ENCODE measurements at places on chromosomes 6 and 20.

DNA sequence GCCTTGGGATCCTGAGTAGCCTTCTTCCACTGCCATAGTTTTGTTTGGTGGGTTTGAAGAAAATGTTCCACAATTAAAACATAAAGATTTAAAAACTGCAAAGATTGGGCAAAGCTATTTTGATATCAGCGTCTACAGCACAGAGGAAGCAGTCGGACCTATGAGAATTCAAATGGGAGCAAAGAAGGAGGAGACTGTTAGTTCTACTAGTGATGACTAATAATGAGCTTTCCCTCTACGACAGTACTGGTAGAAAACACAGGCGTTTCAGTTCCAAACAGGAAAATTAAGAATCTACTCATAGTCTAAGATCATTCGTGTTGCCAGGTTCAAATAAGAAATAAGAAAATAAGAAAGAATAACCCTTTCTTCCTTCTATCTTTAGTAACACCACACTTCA, 121.2 kb downstream of the INSM1 start:
- no peak for DNase-seq

- DNase-seq = no peak
These were observed 32.6 kb downstream of the AIG1 start for GRCh38 chr6:143093290-143093689.

GRCh38 chr20:57980506-57980905, 247.9 kb downstream of the ANKRD60 start:
- DNase-seq = no peak

- DNase-seq = no peak
These were observed 185.8 kb upstream of the MAN1A1 start for GRCh38 chr6:119535332-119535731.

GRCh38 chr20:39036851-39037250, 74.7 kb downstream of the DHX35 start:
- no peak for DNase-seq

GRCh38 chr20:62918147-62918546, 8.2 kb downstream of the DIDO1 start:
- DNase-seq = no peak

DNA sequence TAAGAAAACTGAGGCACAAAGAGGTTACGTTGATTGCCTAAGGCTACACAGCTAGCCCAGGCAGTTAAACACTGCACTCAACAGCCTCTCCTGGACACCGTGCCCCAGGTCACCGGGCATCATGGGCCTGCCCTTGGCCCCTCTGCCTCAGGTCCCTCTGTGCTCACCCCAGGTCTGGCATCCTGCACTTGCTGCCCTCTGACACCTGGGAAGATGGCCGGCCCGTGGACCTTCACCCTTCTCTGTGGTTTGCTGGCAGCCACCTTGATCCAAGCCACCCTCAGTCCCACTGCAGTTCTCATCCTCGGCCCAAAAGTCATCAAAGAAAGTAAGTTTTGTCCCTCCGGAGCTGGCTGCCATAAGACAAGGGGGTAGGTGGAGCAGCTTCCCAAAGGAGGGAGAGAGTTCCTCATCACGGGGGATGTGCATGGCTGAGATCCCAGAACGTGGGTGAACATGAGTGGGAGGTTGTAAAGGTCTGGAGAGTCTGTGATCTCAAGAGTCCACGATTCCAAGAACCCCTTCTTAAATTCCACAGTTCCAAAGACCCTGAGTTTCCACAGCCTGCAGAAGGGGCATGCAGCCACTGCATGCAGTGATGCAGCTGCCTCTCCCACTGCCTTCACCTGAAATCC, 3.0 kb downstream of the BPIFB1 start:
- no peak for DNase-seq

GRCh38 chr6:160832422-160832821, 130.4 kb downstream of the PLG start:
- no peak for DNase-seq

GRCh38 chr6:159726918-159727716, at the start of gene WTAP:
TSS of gene WTAP (plus strand) at chr6:159727506. CDS start at chr6:159736266, 8,760 bp downstream.
- DNase-seq = peak; percentile 94

DNA sequence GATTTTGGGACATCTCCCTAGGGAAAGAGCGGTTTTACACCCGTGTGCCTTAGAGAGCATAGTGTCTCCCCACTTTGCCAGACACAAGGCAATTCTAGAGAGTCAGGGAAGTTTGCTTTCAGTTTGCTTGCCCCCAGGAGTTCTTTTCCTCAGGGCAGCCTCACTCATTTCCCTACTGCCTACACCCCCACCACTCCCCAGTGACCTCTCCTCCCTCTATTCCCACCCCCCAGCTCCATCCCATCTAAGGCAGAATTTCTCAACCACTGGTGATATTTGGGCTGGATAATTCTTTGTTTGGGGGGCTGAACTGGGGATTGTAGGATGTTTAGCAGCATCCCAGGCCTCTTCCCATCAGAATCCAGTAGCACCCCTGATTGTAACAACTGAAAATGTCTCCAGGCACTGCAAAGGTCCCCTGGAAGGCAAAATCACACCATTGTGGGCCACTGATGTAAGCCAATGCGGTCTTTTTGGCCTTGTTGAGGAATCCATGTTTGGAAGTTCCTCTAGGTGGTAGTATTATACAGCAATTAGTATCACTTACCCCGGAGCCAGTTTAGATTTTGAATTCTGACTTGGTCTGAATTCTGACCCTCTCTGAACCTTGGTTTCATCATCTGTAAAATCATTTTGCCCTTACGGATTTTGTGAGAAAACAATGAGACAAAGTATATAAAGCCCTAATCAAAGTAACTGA, 1.3 kb downstream of the EPPIN start:
- DNase-seq = peak; percentile 6

DNA sequence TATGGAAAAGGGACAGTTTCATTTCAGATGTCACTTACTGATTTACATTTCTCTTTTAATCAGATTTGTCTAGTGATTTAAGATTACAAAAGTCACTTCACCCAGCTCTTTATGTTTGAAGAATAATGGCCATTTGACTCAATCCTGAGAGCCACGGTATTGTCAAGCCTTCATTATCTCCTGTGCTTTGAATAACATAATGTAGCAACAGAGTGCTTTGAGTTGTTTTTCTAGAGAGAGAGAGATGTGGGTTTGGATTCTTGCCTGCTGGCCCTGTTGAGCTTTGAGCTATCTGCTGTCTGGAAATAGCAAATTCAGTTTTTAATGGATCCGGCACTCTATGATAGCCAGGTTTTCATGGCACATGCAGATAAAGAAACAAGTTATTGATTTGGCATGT, 478.4 kb upstream of the SOX4 start:
- DNase-seq = no peak

- no peak for DNase-seq
These were observed 1.6 kb downstream of the MAP3K5 start for GRCh38 chr6:136790411-136791295.

GRCh38 chr20:24437196-24438082, 32.0 kb upstream of the SYNDIG1 start:
- DNase-seq = peak; percentile 38

GRCh38 chr6:79796197-79796596, 151.2 kb downstream of the ELOVL4 start:
- DNase-seq = no peak

DNA sequence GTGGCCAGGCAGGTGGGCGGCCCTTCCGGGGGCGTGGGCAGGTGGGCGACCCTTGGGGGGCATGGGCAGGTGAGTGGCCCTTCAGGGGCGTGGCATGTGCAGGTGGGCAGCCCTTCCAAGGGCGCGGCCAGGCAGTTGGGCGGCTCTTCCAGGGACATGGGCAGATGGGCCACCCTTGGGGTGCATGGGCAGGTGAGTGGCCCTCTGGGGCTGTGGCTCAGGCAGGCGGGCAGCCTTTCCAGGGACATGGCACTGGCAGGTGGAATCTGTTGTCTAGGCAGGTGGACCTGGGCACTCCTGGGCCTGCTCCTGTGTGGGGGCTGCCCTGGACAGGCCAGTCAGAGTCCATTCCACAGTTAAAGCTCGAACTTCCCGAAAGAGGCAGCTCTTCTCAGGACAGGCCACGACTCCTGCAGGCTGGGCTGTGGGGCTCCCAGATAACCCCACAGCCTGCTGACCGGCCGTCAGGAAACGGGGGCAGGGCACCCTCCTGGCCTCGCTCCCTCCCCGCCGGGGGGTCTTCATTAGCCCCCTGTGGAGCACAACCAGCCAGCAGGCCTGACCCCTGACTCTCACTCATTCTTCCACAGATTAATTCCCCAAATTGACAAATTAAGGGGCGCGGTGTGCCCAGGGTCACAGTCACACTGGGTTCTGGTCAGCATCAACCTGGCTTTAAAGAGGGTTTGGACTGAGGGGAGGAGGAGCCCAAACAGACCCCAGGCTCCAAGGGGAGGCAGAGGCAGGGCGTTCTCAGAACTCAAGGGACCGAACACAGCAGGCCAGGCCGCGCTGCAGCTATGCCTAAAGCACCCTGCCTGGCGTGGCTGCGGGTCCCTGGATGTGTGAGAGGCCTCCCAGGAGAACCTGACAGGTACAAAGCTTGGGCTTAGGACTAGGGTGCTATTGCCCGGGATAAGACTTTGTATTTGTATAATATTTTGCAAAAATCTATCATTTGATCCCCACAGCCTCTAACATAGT, 130.0 kb downstream of the DLL1 start:
- DNase-seq = no peak

DNA sequence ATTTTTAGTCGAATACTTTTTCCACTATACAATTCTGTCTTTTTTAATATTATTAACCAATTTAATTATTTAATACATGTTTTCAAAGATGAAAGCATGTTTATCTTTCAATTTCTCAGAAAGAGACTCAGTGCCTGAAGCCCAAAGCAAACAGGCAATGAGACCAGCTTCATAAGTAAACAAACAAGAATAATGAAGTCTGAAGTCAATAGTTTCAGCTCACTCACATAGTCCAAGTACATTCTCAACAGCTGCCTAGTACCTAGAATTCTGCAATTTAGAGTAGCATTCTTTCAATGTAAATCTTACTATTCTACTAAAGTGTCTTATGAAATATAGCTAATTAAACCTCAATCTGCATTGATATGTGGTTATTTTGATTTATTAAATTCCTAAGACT, 626.5 kb upstream of the NRSN1 start:
- DNase-seq = no peak

DNA sequence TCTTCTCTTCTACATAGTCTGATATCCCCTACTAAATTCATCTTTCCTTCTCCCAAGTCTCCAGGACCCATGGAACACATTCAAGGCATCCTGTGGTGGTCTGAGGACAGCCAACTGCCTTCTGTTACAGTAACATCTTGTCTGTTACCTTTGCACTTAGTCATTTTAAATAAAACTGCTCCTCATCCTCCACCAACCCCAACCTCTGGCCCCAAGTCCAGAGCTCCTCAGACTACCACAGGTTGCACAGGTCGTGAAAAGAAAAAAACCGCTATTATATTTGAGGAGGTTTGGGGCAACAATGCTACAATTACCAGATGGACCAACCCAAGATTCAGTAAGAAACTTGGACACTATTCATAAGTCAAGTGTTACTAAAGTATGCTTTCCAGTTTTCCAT, 49.9 kb downstream of the MAN1A1 start:
- no peak for DNase-seq

GRCh38 chr20:41408986-41409385, 42.4 kb upstream of the EMILIN3 start:
- peak; percentile 63 for DNase-seq

GRCh38 chr6:109526905-109527628, 44.0 kb upstream of the ZBTB24 start:
- peak; percentile 61 for DNase-seq

GRCh38 chr6:13027207-13027606, 301.1 kb downstream of the TBC1D7 start:
- no peak for DNase-seq

DNA sequence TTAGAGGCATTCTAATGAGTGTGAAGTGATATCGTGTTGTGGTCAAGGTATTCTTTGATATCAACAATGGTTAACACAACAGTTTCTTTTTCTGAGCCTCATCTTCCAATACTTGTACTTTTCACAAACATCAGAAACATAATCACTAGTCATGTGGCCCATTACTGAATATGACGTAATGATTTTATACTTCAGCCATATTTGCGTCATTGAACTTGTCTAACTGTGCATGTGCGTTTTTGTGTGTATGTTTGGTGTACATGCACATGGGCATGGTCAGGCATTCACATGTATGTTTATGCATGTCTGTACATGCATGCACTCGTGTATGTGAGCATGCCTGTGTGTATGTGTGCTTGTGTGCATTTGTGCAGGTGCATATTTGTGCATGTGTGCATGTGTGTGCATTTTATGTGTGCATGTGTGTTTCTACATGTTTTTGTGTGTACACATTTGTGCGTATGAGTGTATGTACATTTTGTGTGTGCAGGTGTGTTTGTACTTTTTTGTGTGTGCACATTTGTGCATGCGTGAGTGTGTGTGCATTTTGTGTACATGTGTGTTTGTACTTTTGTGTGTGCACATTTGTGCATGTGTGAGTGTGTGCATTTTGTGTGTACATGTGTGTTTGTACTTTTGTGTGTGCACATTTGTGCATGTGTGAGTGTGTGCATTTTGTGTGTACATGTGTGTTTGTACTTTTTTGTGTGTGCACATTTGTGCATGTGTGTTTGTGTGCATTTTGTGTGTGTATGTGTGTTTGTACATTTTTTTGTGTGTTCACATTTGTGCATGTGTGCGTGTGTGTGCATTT, 29.4 kb downstream of the PRR18 start:
- no peak for DNase-seq

- DNase-seq = peak; percentile 13
These were observed 109.5 kb upstream of the RAB32 start for GRCh38 chr6:146433881-146434731.

DNA sequence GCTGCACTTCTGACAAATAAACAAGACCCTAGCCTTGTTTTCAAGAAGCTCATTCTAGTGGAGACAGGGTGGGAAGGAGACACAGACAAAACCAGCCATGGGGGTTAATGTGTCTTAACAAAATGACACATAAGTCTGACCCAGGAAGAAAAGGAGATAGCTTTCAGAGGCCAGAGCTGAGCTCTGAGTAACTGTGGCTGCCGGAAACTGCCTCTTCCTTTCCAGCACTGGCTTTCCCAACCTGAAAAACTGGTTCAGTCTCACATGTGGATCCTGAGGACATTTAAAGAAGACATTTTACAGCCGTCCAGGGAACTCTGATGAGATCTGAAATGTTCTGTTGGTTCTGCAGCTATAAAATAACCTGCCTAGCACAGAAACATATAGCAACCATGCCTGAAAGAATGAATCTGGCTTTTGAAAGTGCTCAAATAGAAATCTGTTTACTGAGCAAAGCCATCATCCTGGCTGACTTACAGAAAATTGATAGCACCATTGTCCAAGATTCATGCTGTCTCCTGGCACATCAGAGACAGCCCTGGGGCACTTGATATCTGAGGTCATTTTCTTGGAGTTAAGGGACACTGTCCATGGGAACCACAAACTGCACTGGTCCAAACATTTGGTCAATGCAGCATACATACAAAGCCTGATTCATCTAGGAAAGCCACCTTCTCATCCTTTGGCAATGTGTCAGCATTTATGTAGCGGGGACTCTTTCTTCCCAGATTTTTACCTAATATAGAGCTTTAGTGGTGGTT, 83.2 kb upstream of the PAX1 start:
- no peak for DNase-seq

- DNase-seq = no peak
These were observed 3.4 kb upstream of the MICAL1 start for GRCh38 chr6:109458774-109459531.
